SJSA1 (cell line): ENCODE measurements at places on chromosomes 6 and 20. TPM values are rescaled to one million over a fixed set of nuclear protein-coding genes. Genes with fewer than 3 reads are reported as not detected.

DNA sequence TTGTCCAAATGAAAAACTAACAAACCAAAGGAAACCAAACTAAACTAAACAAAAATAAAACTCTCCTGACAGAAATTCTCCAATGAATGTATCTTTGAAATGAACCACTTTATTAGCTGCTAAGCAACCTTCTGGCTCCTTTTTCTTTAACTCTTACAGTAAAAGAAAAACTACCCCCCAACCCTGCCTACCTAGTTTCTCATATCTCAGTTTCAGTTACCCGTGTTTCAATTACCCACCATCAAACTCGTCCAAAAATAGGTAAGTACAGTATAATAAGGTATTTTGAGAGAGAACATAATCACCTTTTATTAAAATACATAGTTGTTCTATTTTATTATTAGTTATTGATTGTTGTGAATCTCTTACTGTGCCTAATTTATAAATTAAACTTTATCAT lies 177.4 kb upstream of the THEMIS start:
- DNase-seq = no peak

GRCh38 chr6:134031696-134032255 lies 20.6 kb downstream of the SLC2A12 start:
- DNase-seq = no peak

- DNase-seq = no peak
Observed at GRCh38 chr6:5472571-5472970, 211.3 kb downstream of the FARS2 start.

GSTA1 gene
- 8.5 and 8.7 TPM in 2 replicates for total RNA-seq

CCHCR1 gene
- total RNA-seq = 35.1 and 39.2 TPM in 2 replicates
